ENCODE measurements at places on chromosomes 1 and 21.

- DNase-seq = no peak
These were observed 14.3 kb upstream of the CD34 start for GRCh38 chr1:207925210-207925609.

DNA sequence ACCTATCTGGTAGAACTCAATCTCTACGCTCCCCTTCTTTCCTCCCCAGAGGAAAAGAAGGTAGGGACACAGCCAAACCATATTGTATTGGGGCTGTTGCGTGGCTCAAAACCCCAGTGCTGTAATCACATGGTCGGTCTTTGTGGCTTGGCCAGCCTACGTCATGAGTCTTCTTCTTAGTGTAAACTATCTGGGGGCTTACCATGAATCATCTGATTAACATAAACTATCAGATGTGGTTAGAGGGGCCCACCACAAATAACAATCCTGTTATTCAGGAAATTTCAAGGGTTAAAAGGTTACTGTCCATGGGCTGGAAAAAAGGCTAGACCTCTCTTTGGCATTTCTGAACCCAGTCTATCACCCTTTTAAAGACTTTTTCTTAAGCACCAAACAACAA lies 49.5 kb upstream of the GPR52 start:
- DNase-seq = peak; percentile 4

- no peak for DNase-seq
These were observed 17.8 kb downstream of the COPA start for GRCh38 chr1:160325252-160325651.

GRCh38 chr1:53500204-53501064 lies 41.2 kb downstream of the DMRTB1 start:
- DNase-seq = no peak

GRCh38 chr1:60963167-60963940 lies 119.0 kb upstream of the NFIA start:
- no peak for DNase-seq

DNA sequence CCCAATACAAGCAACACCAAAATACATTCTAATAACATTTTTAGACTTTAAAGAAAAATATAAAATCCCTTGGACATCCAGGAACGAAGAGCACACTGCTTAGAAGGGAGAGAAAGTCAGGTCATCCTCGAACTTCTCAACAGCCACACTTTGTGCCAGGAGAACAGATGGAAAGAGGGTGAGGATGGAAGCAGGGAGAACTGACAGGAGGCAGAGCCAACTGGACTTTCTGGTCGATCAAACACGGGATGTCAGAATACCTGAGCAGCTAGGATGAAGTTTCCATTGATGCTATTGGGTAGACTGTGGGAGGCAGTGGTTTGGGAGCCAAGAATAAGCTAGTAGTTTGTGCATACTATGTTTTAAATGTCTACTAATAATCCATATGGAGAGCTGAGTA lies 111.4 kb downstream of the TOMM20 start:
- DNase-seq = no peak

GRCh38 chr1:204345438-204345841 lies 14.3 kb downstream of the PLEKHA6 start:
- no peak for DNase-seq

GRCh38 chr1:12184008-12184681 lies 17.4 kb downstream of the TNFRSF1B start:
- peak; percentile 76 for DNase-seq

GRCh38 chr1:64933296-64934070 lies 32.9 kb downstream of the JAK1 start:
- peak; percentile 70 for DNase-seq

- DNase-seq = peak; percentile 52
These were observed 85.9 kb downstream of the PSMG1 start for GRCh38 chr21:39097335-39097861.

DNA sequence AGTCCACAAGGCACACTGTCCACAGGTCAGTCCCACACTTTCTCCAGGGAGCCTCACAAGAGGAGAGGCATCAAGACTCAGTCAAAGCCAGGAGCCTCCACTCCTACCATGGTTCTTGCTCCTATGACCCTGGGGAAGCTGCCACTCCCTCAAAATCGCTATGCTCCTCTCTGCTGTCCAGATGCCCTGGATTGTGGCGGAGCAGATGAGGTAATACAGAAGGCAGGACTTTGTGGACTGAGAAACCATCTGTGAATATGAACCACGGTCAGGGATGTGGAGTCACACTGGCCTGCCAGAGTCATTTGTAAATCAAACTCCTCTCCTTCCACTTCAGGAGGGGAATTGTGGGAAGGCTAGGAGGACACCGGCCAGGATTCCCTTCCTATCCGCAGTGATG lies 20.6 kb downstream of the VWA5B1 start:
- no peak for DNase-seq

GRCh38 chr1:200909071-200909470 lies 14.4 kb downstream of the INAVA start:
- no peak for DNase-seq

GRCh38 chr1:59565611-59566410 lies 248.9 kb upstream of the HOOK1 start:
- no peak for DNase-seq

- no peak for DNase-seq
These were observed 86.5 kb upstream of the WNT4 start for GRCh38 chr1:22229379-22229778.

GRCh38 chr1:101479945-101480344 lies 243.1 kb downstream of the S1PR1 start:
- peak; percentile 4 for DNase-seq

DNA sequence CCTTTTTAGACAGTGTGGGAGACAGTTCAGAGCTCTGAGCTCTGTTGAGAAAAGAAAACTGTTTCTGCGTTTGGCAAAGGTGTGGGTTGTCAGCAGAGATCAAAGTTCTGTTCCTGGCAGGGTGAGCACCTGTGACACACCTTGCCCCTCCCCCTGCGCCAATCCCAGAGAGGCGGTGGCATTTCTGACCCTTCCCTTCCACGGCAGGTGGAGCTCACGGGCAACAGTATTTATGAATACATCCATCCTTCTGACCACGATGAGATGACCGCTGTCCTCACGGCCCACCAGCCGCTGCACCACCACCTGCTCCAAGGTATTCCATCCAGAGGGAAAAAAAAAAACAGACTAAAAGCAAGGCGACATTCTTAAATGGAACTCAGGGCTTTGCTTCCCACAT lies 20.7 kb downstream of the SIM2 start:
- no peak for DNase-seq

GRCh38 chr1:7678491-7679158 lies 92.5 kb upstream of the VAMP3 start:
- DNase-seq = no peak

DNA sequence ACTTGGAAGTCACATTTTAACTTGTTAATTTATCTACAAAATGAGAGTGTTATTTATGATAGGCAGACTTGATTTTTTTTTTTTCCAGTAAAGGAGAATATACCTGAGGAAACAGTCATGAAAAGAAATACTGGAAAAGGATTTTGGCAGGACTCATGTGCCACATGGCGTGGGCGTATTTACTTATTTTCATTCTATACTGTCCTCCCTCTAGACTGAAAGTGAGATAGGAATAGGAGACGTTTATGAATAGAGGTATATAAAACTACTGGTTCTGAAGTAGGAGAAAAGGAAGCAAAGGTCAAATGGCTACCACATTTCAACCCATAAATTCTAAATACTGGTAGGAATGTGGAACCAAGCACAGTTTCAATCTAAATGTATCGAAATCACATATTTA lies 94.8 kb upstream of the MPC2 start:
- DNase-seq = no peak

- DNase-seq = peak; percentile 36
These were observed 5.3 kb downstream of the OLFML2B start for GRCh38 chr1:162018418-162018817.

GRCh38 chr1:198902655-198903054 lies 263.8 kb downstream of the PTPRC start:
- DNase-seq = no peak

DNA sequence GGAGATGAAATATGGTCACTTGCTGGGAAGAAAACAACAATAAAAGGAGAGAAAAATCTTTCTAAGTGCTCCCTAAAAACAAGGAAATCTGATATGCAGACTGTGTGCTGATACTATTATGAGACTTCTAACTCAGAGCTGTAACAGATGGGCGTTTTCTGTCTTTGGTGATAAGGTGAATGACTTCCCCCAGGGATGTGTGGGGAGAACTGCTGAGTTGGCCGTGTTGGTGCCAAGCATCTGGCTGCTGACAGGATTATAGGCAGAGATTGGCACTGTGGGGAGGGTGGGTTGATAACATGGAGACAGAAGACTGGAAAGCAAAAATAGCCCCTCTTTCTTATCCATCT lies 438.5 kb upstream of the PLXNA2 start:
- DNase-seq = peak; percentile 27

DNA sequence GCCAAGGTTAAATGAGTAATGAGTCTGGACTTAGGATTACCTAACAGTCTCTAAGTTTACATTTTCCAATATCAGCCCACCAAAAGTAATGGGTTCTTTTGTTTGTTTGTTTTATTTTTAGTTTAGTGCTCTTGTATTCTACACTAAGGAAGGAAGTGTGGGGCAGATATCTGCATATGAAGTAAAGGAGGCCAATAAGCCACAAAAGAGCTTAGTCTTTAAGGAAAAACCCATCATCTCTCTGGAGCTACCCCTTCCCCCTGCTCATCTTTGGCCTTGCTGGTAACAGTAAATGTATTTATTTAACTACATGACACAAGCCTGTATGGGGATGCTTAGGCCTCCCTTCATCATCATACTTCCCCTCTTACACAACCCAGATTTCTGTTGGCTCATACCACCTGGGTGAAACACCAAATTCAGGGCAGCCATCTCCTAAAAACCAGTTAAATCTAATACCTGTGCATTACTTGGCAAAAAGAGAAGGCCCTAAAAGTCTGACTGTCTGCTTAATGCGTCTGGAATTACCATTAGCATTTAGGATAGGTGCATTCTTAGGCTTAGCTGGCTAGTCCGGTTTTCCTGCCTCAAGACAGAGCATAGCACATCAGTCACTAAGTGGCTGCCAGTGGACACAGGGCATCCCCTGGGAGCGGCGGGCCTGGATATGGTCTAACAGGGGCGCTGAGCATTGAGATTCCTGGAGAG lies 96.8 kb upstream of the ADGRL2 start:
- DNase-seq = no peak

- no peak for DNase-seq
These were observed 24.6 kb downstream of the PADI2 start for GRCh38 chr1:17094664-17095063.

DNA sequence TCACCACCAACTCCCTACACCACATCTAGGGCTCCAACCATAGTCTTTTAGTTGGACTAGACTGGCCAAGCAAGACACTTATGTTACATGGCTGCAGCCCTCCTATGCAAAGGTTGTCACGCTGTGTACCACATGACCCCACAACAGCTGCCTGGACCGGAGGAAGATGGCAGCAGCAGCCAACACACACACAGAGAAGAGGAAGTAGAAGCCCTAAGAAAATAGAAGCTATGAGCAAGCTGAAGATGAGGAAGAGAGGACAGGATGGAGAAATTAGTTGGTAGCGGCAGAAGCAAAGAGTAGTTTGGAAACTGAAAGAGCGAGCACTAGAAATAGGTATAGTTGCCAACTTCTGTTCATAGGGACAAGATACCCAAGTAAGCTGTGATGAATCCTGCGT lies 60.8 kb upstream of the RALGPS2 start:
- DNase-seq = peak; percentile 13

GRCh38 chr1:100556925-100557605 lies 19.1 kb downstream of the GPR88 start:
- DNase-seq = no peak

GRCh38 chr1:2523191-2523890 lies 3.1 kb downstream of the PANK4 start:
- DNase-seq = no peak
